ENCODE measurements at places on chromosomes 16 and 17. TPM values are rescaled to one million over a fixed set of nuclear protein-coding genes. Genes with fewer than 3 reads are reported as not detected.

DNA sequence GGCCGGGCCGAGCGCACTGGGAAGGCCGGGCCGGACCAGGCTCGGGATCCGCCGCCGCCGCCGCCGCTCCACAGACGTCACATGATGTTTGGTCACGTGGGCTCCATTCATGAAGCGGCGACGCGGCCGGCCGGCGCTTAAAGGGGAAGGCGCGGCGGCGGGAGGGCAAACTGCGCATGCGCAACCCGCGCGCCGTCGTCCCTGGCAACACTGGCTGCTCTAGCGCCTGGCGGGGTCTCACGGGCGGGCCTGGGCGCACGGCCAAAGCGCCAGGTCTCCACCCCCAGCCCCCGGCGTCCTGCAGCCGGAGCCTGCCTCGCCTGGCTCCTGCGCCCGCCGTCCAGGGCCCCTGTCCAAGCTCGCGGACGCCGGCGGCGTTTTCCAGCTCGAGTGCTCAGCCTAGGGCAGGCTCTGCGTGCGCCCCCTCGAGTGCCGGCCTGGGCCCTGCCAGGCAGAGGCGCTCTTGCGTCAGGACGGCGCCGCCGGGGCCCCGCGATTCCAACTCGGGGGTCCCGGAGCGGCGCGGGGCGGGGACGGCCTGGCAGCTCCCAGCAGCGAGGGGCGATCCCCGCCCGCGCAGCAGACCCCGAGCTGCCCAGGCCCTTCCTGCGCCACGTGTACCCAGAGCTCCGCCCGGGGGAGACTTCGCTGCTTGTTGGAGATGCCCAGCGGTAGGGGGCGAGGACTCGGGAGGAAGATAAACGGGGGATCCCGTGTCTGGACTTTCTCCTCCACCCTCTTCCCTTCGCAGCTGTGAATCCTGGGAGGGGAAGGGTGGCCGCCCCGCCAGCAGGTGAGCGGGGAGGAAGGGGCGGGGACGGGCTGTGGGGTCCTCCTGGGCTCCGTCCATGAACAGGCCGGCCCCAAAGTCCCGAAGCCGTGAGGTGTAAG lies at the start of gene MAFG:
TSS of gene MAFG (minus strand) at position 83 of the 891 bp plus-strand sequence. CDS start 4,550 bp downstream, outside the sequence.
- DNase-seq, result peak; percentile 93
- peaks cover under 1% of the 10 kb centered on the region for H3K36me3 ChIP-seq
- peaks cover 24% of the 10 kb centered on the region for H3K4me1 ChIP-seq
- peaks cover 10% of the 10 kb centered on the region for H3K27me3 ChIP-seq
- H3K27ac ChIP-seq, result peak within 1 kb of the TSS; percentile 89
- H3K4me3 ChIP-seq, result peak within 1 kb of the TSS; percentile 87

Gene CMIP
- 28.1 TPM for total RNA-seq

GRCh38 chr16:56345406-56346050 lies 79.8 kb downstream of the AMFR start:
- DNase-seq, result no peak
- no peaks in the 10 kb centered on the region for H3K36me3 ChIP-seq
- no peak overlapping the region for H3K27ac ChIP-seq
- H3K4me1 ChIP-seq, result no peaks in the 10 kb centered on the region
- no peak overlapping the region for H3K4me3 ChIP-seq
- H3K27me3 ChIP-seq, result no peaks in the 10 kb centered on the region

GRCh38 chr17:67281053-67281452 lies 36.1 kb upstream of the HELZ start:
- H3K36me3 ChIP-seq, result no peaks in the 10 kb centered on the region
- no peaks in the 10 kb centered on the region for H3K27me3 ChIP-seq
- no peak overlapping the region for H3K27ac ChIP-seq
- DNase-seq, result no peak
- H3K4me1 ChIP-seq, result no peaks in the 10 kb centered on the region

GRCh38 chr17:4806456-4806776 lies 536 bp upstream of the PLD2 start:
- no peaks in the 10 kb centered on the region for H3K27me3 ChIP-seq
- H3K27ac ChIP-seq, result no peak overlapping the region
- H3K36me3 ChIP-seq, result no peaks in the 10 kb centered on the region
- H3K4me1 ChIP-seq, result peaks cover 2% of the 10 kb centered on the region
- peak overlapping the region; percentile 70 for H3K4me3 ChIP-seq
- no peak for DNase-seq

- H3K4me1 ChIP-seq, result peaks cover 6% of the 10 kb centered on the region
- H3K27me3 ChIP-seq, result peaks cover 28% of the 10 kb centered on the region
- H3K36me3 ChIP-seq, result no peaks in the 10 kb centered on the region
- DNase-seq, result no peak
- H3K27ac ChIP-seq, result no peak overlapping the region
These were observed 16.7 kb downstream of the NGFR start for GRCh38 chr17:49511810-49512209.
